ENCODE measurements at places on chromosomes 4 and X.

DNA sequence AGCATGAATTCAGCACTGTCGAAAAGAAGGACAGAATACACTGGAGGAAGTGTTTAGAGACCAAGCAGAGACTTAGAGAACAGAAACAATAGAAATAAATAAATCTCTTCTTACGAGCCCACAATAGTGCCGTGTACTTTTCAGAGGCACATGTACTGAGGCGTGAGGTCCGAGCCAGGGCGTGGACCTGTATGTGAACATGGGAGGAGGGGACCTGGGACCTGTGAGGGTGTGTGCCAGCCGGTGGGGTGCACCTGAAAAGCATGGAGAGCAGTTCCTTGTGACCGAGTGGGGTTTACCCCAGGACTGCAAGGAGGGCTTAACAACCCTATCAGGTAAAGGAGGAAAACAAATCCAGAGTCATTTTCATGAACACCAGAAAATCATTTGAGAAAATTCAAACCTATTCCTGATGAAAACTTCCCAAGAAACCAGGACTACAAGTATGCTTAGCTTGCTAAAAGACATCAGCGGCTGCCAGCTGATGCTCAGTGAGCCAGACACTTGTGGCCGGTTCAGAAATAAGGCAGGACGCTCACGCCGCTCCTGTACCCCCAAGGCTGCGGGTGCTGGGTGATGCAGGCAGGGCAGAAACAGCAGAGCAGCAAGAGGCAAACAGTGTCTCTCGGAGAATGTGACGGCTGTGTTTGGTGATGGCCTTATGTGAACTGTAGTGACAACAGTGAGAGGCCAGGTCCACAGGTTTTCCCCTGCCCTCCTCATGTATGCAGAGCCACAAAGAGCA lies 37.1 kb downstream of the NELFA start:
- no peak for DNase-seq

- no peak for DNase-seq
Measured at GRCh38 chrX:139204898-139205667, 325.5 kb upstream of the F9 start.

- no peak for DNase-seq
Measured at GRCh38 chr4:117996891-117997290, 37.4 kb upstream of the NDST3 start.

DNA sequence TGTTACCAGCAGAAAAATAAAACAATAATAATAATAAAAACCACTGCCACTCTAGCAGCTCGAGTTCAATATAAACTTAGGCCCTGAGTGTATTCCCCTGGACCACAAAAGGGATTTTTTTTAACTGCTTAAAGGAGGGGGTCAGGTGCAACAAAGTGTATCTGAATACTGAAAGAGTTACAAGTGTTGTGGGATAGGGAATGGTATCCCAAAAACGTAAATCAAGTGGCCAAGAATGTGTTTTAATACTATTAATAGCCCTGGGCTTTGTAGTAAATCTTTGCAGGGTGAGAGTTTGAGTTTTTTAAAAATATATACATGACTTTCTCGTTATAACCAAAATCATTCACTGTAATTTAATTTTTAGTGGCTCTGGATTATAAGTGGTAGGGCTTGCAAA lies 860.1 kb upstream of the INTU start:
- no peak for DNase-seq

DNA sequence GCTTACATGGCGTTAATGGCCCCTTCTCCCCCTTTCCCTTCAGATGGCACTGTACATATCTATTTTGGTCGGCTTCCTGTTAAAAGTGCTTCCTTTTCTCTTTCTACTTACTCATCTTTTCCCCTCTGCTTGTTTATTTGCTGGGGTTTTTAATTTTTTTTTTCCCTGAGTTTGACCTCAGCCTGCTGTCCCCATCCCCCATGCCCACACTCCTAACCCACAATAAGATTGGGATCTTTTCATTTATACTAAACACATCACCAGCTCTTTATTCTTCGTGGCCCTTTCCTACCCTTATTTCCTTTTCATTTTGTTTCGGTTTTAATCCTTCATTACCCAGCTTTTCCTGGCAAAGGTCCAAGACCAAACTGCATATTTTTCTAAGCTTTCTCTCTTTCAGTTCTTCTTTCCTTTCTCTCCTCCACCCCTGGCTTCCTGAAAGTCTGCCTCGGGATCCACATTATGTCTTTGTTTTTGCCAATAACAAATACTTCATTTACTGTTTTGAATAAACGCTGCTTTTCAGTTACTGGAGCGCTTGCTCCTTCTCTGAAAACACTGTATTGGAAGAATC lies 152.0 kb upstream of the USP9X start:
- DNase-seq, result no peak

DNA sequence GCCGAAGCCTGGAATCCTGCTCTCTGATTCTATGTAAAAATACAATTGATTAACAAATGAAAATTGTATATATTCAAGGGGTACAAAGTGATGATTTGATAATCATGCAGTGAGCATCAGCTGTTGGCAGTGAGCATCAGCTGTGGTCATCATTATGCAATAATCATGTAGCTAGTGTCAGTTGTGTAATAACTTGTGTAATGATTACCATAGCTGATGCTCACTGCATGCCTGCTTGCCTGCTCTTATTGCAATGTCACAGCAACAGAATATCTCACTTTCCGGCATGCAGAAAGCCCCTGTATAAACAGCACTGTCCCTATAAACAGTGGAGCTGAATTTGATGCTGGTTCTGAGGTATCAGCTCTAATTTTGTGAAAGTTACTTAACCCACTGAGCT lies 46.8 kb downstream of the SULT1B1 start:
- DNase-seq, result no peak

DNA sequence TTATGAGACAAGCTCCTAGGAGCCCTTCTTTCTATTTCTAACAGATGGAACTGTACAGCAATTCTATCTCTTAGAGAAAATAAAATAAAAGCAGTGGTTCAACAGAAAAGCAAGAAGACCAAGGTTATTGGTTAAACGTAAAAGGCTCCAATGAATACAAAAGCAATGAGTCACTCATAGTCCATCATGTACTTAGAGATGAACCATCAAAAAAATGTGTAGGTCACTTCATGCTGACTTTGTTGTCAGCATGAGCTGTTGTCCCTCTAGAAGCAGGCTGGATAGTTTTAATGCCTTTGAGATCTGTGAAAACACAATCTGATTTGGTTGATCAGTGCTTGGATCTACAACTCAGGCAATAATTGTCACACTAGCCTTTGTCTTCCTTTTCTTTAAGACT lies 378.6 kb upstream of the ANXA10 start:
- peak; percentile 17 for DNase-seq

DNA sequence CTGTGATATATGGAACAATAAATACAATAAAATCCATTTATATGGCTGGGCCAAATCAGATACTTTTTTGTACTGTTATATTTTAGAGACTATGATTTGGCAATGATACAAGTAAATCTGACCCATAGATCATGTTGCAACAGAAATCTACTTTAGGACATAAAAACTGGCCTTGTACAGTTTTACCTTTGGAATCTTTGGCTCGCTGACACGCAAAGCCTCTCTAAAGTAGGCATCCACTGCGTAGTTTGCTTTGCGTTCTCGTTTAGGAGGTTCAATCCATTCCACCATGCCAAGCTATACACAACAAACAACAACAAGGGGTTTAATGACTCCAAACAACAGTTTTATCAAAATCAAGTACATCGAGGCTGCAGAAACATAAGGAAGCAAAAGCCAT lies 42.4 kb downstream of the SMARCA1 start:
- no peak for DNase-seq
